Mesenteric fat pad (tissue), 1 donor: ENCODE measurements at places on chromosomes 6 and 20. TPM values are rescaled to one million over a fixed set of nuclear protein-coding genes. Genes with fewer than 3 reads are reported as not detected.

Gene RIPOR3
- 19.7 TPM for total RNA-seq

GRCh38 chr6:42278131-42278853 is 60.6 kb upstream of the MRPS10 start:
- no peak for DNase-seq

Gene EFCAB8
- 0.39 TPM for total RNA-seq

GRCh38 chr6:155828989-155829388 is 373.4 kb upstream of the NOX3 start:
- DNase-seq, result no peak
